ENCODE measurements at places on chromosomes 11 and 22.

DNA sequence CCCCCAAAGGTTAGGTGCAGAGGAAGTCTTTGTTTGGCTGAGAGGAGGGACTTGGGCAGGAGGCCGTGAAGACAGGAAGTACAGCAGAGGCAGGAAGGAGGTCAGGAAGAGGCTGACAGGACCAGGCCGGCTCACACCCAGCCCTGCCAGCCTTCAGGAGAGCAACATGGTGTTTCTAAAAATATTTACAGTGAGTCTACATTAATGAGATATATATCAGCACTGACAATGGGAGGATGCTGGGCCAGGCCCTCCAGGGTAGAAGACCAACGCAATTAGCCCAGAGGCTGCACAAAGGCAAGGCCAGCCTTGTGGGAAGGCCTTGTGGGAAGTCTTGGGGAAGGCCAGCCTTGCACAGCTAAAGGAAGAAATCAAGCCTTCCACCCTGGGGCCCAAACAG, 7.9 kb upstream of the APLNR start:
- DNase-seq = no peak

GRCh38 chr11:13258855-13259254, 18.7 kb upstream of the BMAL1 start:
- DNase-seq = no peak

GRCh38 chr11:108037211-108037610, 28.5 kb downstream of the CUL5 start:
- DNase-seq = no peak

GRCh38 chr22:47123827-47124442, 361.5 kb downstream of the TBC1D22A start:
- DNase-seq = no peak

GRCh38 chr11:132579136-132579535, 953.2 kb downstream of the OPCML start:
- DNase-seq = no peak

Measured in stimulated activated CD8-positive, alpha-beta memory T cell treated with anti-CD3 and anti-CD28 coated beads, Interleukin-4, amount 100 ng/mL, for 4 hours (primary cell).